Caco-2 (cell line): ENCODE measurements at places on chromosomes 3 and 15. TPM values are rescaled to one million over a fixed set of nuclear protein-coding genes. Genes with fewer than 3 reads are reported as not detected.

The COPG1 gene
- 178 TPM in 2 replicates for total RNA-seq

The SCN10A gene
- not detected in 2 replicates for total RNA-seq

The ISLR gene
- not detected in 2 replicates for total RNA-seq

The SERINC4 gene
- 0.21 and 0.23 TPM in 2 replicates for total RNA-seq

GRCh38 chr3:151012753-151013152, 40.2 kb upstream of the CLRN1 start:
- H3K27ac ChIP-seq: no peak overlapping the region
- H3K36me3 ChIP-seq: no peaks in the 10 kb centered on the region
- H3K4me1 ChIP-seq: peaks cover 12% of the 10 kb centered on the region
- no peaks in the 10 kb centered on the region for H3K27me3 ChIP-seq
- no peak for DNase-seq
- H3K4me3 ChIP-seq: no peak overlapping the region

GRCh38 chr3:9074079-9074478, 110.8 kb upstream of the RAD18 start:
- 0 out of 2 replicates have a peak, but pooled peaks cover 3% of the 10 kb centered on the region for H3K4me1 ChIP-seq
- DNase-seq: no peak
- H3K27ac ChIP-seq: no peak overlapping the region
- no peaks in the 10 kb centered on the region for H3K36me3 ChIP-seq
- no peak overlapping the region for H3K4me3 ChIP-seq

GRCh38 chr3:50203809-50204803, 965 bp upstream of the SLC38A3 start:
- no peaks in the 10 kb centered on the region for H3K27me3 ChIP-seq
- H3K27ac ChIP-seq: no peak overlapping the region
- no peaks in the 10 kb centered on the region for H3K36me3 ChIP-seq

DNA sequence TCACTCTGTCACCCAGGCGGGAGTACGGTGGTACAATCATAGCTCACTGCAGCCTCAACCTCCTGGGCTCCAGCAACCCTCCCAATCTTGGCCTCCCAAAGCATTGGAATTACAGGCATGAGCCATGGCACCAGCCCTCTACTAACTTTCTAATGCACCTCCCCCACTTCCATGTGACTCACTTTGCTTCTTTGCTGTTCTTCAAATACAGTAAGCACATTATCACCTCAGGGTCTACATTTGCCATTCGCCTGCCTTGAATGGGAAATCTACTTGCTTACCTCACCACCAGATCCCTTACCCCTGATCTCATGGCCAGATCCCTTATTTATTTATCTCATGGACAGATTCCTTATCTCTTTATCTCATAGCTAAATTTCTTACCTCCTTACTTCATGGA, 235.3 kb downstream of the KCNMB2 start:
- no peak overlapping the region for H3K4me3 ChIP-seq
- H3K27me3 ChIP-seq: no peaks in the 10 kb centered on the region
- no peaks in the 10 kb centered on the region for H3K4me1 ChIP-seq
- no peak overlapping the region for H3K27ac ChIP-seq
- no peak for DNase-seq

DNA sequence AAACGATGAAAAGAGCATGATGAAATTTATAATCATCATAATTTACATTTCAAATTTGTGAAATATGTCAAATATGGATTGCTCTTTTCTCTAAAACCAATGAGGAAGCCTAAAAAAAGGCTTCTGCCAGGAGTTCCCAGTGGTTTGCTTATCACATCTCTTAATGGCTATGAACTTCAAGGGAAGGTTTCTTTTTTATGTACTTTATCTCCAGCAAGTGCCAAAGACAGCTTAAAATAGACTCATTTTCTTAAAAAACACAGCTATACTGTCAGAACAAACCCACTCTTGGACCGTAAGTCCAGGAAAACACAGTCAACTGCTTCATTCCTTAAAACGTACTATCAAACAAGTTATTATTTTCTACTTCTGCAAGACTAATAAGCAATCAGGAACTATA, 80.2 kb downstream of the DLG1 start:
- peaks cover 42% of the 10 kb centered on the region for H3K4me1 ChIP-seq
- H3K4me3 ChIP-seq: no peak overlapping the region
- H3K27me3 ChIP-seq: no peaks in the 10 kb centered on the region
- no peaks in the 10 kb centered on the region for H3K36me3 ChIP-seq
- no peak overlapping the region for H3K27ac ChIP-seq

GRCh38 chr3:14129296-14129695, 4.4 kb downstream of the TMEM43 start:
- no peak for DNase-seq
- peaks cover 7% of the 10 kb centered on the region; the same call in 1 of the 2 replicates for H3K4me1 ChIP-seq
- H3K36me3 ChIP-seq: peaks cover 6% of the 10 kb centered on the region
- no peaks in the 10 kb centered on the region for H3K27me3 ChIP-seq
- H3K27ac ChIP-seq: no peak overlapping the region

- DNase-seq: no peak
- H3K4me1 ChIP-seq: peaks cover 15% of the 10 kb centered on the region
- no peak overlapping the region for H3K4me3 ChIP-seq
- H3K27ac ChIP-seq: peak overlapping the region; percentile 33
These were observed 173.4 kb downstream of the SERPINI1 start for GRCh38 chr3:167908746-167909503.

DNA sequence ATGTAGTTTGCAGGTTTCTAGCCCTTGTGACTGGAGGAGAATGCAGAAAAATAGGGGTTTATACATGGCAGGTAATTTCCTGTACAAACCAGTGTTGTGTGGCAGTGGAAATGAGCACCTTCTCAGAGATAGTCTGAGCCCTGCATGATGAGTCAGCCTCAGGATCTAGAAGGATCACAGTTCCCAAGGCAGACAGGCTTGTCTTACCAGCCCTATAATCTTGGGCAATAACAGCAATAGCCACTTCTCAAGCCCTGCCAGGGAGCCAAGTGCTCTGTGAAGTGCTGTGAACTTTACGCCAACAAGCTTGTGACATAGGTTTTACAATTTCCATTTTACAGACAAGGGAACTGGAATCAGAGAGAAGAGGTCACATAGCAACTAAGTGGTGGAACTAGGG, 89.4 kb downstream of the CD47 start:
- H3K27ac ChIP-seq: no peak overlapping the region
- DNase-seq: no peak

DNA sequence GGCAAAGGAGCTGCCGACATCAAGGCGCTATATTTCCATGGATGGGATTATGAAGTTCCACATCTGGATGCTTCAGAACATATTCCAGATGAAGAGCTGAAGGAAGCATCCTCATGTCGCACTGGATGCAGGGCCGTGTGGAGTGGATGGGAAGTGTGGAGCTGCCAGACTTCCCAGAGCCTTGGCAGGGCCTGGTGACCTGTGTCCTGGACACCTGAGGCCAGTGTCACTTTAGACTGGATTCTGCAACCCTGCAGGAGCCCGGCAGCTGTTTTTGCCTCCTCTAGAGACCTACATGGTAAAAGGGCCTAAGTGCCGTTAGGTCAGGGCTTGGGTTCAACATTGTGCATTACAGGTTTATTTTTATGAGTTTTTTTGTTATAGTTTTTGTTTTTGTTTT, 11.3 kb upstream of the XYLB start:
- no peaks in the 10 kb centered on the region for H3K36me3 ChIP-seq
- H3K27me3 ChIP-seq: no peaks in the 10 kb centered on the region
- DNase-seq: no peak

DNA sequence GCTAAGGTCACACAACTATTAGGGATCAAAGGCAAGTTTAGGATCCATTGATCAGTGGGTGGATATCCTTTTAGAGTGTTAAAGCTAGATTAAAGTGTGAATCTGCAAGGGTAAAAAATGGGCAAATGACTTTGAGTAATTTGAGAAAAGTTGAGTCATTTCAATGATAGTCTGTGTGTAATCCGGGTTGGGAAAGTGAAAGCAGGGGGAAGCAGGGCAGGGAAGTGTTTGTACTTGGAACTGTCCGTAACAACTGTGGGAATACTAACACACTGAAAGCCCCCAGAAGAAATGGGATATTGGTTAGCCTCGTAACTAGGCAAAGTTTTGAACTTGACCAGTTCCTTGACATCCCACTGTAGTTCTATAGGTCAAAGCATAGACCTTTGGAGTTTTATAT, 187.2 kb upstream of the SLITRK3 start:
- H3K27ac ChIP-seq: no peak overlapping the region
- DNase-seq: no peak
- no peak overlapping the region for H3K4me3 ChIP-seq
- H3K36me3 ChIP-seq: no peaks in the 10 kb centered on the region
- H3K27me3 ChIP-seq: no peaks in the 10 kb centered on the region
